ENCODE measurements at places on chromosomes 1 and 21.

GRCh38 chr1:246302251-246302625 lies 204.8 kb downstream of the SMYD3 start:
- DNase-seq = no peak

GRCh38 chr1:37317870-37318467 lies 156.4 kb upstream of the ZC3H12A start:
- no peak for DNase-seq

DNA sequence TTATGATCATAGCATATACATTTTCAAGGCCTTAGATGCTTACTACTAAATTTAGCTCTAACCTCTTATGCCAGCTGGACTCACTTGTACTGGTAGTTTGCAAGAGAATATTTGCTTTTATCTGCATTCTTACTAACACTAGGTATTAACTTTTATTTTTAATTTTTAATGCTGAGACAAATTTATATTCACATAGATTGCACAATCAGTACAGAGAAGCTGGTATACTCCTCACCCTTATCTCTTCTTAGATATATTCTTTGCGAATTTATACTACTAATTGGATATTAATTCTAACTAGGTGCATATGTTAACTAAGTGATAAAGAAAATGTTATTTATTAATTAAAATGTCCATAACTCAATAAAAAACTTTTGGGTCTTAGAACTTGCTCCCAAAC lies 561.8 kb upstream of the PRMT6 start:
- DNase-seq = no peak

DNA sequence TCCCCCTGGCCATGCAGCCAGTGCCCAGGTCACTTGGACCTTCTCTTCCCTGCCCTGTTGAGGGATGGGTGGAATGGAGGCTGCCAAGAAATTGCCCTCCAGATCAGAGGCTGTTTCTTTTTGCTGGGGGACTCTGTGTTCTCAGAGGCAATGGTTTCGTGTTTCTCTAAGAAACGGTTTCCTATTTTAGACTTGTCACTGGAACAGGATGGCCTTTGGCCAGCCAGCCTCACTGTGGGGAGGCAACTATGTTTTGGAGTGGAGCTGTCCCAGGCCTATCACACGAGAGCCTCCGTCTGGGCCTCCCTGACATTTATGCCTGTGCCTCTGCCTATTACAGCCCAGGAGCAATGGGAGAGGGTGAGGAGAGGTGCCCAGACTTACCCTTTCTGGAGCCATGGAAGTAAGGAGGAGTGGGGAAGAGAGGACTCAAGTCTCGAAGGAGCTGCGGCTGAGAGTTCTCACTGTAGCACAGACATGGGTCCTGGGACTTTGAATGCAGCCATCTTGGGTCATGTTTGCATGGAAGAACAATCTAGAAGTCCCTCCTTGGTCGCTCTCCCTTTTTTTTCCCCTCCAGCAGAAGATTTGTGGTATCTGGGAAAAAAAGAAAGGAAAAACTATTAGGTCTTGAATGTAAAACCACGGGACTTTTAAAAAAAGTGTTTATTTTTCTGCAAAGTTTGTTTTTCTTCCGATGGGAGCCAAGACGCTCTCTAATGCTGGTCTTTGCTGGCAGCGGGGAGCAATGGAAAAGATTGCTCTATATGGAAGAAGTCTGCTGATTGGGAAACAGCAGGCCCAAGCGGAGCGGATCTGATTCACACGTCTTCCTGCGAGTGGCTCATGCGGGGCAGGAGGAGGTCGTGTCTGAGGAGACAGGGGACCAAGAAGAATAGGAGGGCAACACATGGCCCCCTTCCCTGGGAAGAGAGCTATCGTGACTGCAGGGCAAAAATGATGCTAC lies 219.2 kb downstream of the FOXD2 start:
- DNase-seq = no peak

GRCh38 chr1:58568271-58568860 lies 8.7 kb downstream of the TACSTD2 start:
- DNase-seq = no peak

DNA sequence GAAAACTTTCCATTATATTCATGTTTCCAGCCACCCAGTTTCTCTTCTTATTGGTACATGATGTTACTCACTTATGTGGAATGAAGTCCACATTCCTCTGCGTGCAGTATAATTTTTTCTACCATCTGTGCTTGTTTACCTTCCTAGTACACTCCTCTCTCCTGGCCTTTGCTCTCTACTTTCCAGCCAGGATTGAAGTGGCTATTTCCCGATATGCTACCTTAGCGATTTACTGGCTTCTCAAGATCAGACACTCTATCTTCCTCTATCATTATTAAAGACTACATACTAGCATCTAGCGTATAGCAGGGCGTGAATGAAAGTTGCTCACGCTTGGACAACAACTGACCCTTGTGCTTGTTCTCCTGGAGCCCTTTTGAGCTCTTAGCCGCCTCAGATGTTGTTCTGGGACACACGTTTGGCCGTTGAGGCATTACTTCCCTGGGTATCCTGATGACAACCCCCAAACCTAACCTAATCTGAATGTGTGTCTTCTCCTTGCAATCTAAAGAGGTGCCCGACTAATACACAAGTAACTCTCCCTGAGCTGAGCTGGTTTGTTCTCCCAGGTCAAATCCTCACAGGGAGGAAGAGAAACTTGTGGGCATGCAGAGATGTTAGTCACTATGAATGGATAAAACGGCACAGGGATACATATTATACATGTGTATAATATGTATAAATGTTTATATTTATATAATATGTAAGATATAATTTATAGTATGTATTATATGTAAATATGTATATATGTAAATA lies 13.4 kb upstream of the MTARC2 start:
- DNase-seq = no peak

GRCh38 chr1:55597910-55598309 lies 382.7 kb upstream of the USP24 start:
- no peak for DNase-seq

- no peak for DNase-seq
These were observed 15.1 kb upstream of the MAB21L3 start for GRCh38 chr1:116096013-116096618.

GRCh38 chr1:208219659-208220282 lies 24.4 kb downstream of the PLXNA2 start:
- DNase-seq = no peak
